Epithelial cell of proximal tubule (primary cell): ENCODE measurements at places on chromosomes 12 and 14. TPM values are rescaled to one million over a fixed set of nuclear protein-coding genes. Genes with fewer than 3 reads are reported as not detected.

GRCh38 chr14:55128386-55129085, 516 bp upstream of the LGALS3 start:
- DNase-seq: no peak

DNA sequence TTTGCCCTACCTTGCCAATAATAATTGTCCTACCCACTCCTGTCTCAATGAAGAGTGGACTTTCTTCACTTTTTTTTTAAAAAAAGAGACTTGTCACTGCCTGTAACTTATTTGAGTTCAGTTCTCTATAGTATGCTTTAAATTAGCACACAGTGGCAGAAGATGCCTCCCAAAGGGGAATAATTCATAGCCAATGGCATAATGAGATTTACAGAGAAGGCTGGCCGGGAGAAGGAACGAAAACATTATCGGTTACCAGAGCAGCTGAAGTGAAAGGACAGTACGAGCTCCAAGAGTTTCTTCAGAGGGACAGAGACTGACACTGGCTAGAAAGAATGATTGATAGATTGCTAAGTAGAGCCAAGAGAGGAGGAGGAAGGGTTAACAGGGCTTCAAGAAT, 356.3 kb downstream of the EMP1 start:
- DNase-seq: no peak

KRT6A gene
- total RNA-seq: 0.29 TPM in 1 of 2 replicates, not detected in the other

SLC48A1 gene
- total RNA-seq: 10.4 and 51.8 TPM in 2 replicates

RNF41 gene
- 25.1 and 48.4 TPM in 2 replicates for total RNA-seq

C3AR1 gene
- 0.22 TPM in 1 of 2 replicates, not detected in the other for total RNA-seq

DNA sequence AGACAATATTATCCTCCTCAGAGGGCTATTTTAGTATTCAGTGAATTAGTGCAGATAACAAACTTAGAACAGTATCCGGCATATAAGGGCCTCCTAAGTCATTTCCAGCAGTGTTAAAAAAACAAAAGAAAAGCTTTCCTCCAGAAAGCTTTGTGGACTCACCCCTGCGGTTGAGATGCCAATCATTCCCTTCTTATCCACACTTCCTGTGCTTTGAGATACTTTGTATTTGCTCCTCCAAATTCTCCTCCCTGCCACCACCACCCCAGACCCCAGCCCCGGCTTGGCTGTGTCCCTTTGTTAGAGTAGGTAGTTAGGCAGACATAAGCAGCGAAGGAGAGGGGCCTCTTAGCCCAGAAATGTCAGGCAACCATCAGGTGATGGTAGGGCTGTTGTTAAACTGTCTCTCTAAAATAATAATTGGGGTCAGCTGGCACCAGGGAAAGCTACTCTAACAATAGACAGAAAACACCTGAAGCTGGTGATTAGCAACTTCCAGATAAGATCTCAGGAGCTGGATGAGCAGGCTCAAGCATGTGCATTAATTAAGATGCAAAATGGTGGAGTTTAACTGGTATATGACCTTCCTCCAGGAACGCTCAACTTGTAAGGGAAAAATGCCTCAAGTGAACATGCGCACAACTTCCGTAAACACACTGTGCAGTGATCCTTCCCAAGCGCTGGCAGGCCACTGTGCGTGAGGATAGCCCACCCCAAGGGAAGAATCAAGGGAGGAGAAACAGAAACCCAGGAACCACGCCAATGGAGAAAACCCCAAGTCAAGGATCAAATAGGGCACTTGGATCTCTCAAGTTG, 152.1 kb upstream of the EEA1 start:
- no peak for DNase-seq

COX8C gene
- total RNA-seq: not detected in 2 replicates

GRCh38 chr14:101538878-101539277, 22.4 kb upstream of the DIO3 start:
- no peak for DNase-seq

LRP1-AS gene
- not detected in 2 replicates for total RNA-seq

PTCSC3 gene
- total RNA-seq: not detected in 2 replicates

- no peak for DNase-seq
Measured at GRCh38 chr14:36942522-36943245, 229.7 kb downstream of the SLC25A21 start.

DNA sequence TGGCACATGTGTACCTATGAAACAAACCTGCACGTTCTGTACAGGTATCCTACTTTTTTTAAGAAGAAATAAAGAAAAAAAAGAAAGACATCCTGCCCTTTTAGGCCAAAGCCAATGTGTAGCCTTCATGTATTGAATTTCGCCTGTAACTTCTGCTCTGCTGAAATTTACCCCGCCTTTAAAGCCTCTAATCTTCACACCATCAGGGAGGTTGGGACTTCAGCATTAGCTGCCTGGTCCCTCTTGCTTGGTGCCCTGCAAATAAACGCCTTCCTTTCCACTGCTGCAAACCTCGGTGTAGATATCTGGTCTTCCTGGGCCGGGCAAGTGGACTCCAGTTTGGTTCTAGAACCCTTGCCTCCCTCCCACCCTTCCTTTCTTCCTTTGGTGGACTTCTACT, 2.6 kb upstream of the KRT71 start:
- DNase-seq: no peak

GRCh38 chr14:100122481-100123223, 36.8 kb downstream of the DEGS2 start:
- DNase-seq: no peak

- DNase-seq: no peak
Measured at GRCh38 chr14:55897031-55897430, 221.2 kb upstream of the PELI2 start.

DNA sequence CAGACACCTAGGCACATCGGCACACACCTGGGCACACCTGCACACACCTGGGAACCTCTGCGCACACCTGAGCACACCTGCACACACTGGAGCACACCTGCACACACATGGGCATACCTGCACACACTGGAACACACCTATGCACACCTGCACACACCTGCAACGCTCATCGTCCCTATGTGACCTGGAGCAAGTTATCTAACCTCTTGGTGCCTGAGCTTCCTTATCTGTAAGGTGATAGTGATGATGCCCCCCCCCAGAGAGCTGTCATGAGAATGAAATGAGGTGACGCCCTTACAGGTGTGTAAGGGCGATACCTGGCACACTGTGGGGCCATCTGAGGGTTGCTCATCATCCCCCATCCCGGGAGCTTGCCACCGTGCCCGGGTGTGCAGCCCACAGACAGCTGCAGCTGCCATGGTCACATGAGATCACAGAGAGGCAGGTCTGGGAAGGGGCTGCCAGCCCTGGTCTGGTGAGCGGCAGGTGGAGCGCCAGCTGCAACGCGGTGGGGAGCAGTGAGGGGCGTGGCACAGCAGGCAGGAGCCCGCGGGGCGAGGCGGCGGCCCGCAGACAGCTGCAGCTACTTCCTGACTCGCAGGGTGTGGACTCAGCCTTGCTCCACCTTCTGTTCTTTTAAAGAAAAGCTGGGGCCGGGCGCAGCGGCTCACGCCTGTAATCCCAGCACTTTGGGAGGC, 59.9 kb upstream of the FBRSL1 start:
- DNase-seq: no peak

TPH2 gene
- total RNA-seq: not detected in 2 replicates

RGS6 gene
- total RNA-seq: not detected in 2 replicates

DNA sequence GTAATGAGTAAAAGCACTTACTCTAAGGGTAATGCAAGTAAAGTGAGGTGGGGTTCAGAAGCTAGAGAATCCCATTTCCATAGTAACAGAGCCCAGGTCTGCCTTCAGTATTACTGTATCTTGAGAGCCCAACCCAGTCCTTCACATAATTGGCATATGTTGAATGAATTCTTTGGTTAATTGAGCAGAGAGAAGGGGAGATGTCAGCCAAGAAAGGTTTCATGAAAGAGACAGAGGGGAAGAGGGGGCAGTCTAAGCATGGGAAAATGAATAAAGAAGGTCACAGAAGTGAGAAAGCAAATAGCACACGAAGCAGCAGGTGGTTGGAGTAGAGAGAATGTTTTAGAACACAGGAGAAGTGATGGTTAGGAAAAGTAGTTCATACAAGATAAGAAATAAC, 371.1 kb downstream of the SEC23A start:
- no peak for DNase-seq

DNA sequence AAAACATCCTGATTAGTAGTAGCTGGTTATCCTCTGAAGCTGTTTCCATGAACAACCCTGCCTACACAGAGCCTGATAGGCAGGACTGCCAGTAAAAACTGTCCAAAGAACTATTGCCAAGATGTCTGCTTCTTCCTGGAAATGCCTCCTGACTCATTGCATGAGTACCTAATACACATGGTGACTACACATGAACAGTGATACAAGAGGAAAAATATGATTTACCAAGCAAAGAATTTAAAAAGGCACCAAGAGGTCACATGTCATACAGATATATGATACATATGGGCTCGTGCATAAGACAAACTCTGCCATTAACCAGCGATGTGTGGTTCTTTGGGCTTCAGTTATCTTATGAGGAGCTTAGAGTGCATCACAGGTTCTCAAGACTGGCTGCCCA, 552.3 kb downstream of the SLC16A7 start:
- peak; percentile 19 for DNase-seq

GRCh38 chr12:11710431-11710830, 61.0 kb downstream of the ETV6 start:
- DNase-seq: no peak

- no peak for DNase-seq
Measured at GRCh38 chr12:99915251-99916082, 69.3 kb downstream of the ANKS1B start.

SAMD4A gene
- total RNA-seq: 18.9 and 20.9 TPM in 2 replicates

NRL gene
- 0.87 and 1.2 TPM in 2 replicates for total RNA-seq

NTN4 gene
- total RNA-seq: 110 and 120 TPM in 2 replicates

- DNase-seq: no peak
Measured at GRCh38 chr12:13918897-13919296, 62.5 kb downstream of the GRIN2B start.

DNA sequence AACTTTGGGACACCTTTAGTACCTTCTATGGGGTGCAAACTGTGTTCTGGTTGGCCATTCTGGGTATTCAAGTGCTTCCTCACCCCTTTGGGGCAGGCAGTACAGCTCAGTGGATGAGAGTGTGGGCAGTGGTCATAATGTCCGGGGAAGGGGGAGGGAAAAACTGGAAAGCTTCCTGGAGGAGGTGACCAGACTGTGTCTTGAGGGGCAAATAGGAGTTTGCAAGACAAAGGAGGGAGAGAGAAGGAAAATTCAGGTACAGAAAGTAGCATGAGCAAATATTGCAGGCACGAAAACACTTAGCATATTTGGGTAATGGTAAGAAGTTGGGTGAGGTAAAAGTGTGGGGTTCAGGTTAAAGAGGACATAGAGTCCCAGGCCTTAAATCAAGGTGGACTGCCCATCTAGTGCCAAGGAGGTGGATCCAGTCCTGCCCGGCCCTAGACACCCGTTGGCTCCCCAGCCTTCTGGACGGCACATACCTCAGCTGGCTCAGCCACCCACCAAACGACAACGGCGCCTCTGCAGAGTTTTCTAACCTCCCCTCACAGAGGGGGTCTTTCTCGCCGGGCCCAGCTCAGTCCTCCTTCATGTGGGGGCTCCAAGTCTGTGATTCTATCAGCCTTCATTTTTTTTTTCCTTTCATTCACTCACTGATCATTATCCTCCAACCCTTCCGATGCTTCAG, 86.4 kb downstream of the DICER1 start:
- no peak for DNase-seq

- peak; percentile 66 for DNase-seq
Measured at GRCh38 chr12:8629486-8630033, 16.9 kb upstream of the AICDA start.

DNA sequence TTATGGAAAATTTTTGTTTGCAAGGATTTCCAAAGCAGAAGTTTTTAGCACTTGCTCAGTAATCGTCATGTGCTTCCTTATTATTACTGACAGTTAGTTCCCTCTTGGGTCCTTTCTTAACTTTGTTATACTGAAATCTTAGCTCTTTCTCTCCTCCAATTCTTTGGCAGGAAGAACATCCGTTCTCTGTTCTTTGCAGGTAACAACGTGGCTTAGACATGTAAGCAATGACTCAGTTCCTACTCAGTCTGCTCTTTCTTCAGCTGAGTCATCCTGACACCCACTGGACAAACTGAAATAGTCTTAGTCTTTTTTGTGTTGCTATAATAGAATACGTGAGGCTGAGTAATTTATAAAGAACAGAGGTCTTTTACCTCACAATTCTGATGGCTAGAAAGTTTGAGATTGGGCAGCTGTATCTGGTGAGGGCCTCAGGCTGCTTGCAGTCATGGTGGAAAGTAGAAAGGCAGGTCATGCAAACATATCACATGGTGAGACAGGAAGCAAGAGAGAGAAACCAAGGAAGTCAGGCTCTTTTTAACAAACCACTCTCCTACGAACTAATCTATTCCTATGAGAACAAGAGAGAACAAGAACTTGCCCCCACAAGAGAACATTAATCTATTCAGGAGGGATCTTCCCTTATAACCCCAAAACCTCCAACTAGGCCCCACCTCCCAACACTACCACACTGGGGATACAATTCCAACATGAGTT, 49.2 kb downstream of the TESPA1 start:
- peak; percentile 78 for DNase-seq

RDH11 gene
- 76.0 and 101 TPM in 2 replicates for total RNA-seq

GRCh38 chr14:104657101-104657524, 32.3 kb upstream of the INF2 start:
- DNase-seq: no peak

- DNase-seq: peak; percentile 45
Measured at GRCh38 chr12:106126441-106127337, 12.1 kb downstream of the NUAK1 start.

MIA2 gene
- total RNA-seq: 10.4 and 12.1 TPM in 2 replicates

- no peak for DNase-seq
Measured at GRCh38 chr12:57093415-57094207, 4.7 kb downstream of the NAB2 start.

DNA sequence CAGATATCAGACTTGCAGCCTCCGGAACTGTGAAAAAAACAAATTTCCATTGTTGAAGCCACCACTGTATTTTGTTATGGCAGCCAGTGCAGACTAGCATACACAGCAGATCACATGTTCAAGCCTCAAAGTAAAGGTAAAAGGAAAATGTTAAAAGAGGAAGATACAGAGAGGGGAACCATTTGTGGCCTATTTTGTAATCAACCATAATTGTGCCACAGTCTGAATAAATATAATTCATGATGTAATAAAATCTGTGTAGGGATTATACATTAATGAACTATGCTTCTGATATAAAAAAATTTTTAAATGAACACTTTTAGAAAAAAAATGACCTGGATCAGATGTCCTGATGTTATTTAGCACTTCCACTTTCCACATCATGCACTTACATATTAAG, 79.6 kb downstream of the SLC16A7 start:
- DNase-seq: no peak

OR6C2 gene
- total RNA-seq: not detected in 2 replicates

DNA sequence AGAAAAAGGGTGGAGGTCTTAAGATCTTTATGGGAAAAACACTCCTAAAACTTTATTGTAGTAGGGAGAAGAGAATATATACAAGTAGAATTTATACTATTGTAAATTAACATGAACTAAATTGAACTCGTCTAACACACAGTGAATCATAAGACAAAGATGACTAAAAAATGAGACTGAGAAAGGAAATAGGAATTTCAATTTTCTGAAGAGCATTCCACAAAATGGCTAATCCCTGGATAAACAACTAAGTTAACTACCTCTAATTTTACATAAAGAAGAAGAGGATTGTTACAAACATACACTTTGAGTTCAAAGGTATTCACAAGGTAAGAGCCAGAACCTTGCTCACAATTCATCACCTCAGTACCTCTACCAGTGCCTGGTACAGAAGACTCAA, 2.0 kb downstream of the MAP4K5 start:
- no peak for DNase-seq
